ENCODE measurements at places on chromosomes 1 and 21.

- DNase-seq: no peak
These were observed 1569.0 kb upstream of the B3GALT2 start for GRCh38 chr1:194755241-194755994.

- DNase-seq: no peak
These were observed 125.1 kb downstream of the NEK7 start for GRCh38 chr1:198281911-198282310.

- DNase-seq: peak; percentile 24
These were observed 43.4 kb downstream of the RALGPS2 start for GRCh38 chr1:178768423-178768822.

DNA sequence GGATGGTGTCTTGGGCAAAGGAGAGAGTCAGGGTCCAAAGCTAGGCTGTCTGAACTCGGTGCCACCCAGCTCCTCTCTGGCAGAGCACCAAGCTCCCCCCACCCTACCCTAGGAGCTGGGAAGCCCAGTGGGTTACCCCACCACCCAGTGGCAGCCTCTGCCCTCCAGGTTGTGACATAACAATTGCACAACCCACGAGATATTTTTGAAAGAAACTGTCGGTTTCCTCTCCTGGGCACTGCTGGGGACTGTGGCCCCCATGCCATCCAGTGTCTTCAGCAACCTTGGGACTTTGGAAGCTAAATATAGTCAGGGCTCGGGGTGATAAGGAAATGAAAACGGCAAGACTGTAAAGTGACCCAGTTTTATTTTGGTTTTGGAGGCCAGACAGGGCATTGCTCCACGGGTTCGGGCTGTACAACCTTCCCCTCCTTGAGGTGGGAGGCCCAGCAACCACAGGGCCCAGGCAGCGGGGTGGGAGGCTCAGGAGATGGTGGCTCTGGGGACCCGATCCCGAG lies 1.4 kb downstream of the CITED4 start:
- no peak for DNase-seq

DNA sequence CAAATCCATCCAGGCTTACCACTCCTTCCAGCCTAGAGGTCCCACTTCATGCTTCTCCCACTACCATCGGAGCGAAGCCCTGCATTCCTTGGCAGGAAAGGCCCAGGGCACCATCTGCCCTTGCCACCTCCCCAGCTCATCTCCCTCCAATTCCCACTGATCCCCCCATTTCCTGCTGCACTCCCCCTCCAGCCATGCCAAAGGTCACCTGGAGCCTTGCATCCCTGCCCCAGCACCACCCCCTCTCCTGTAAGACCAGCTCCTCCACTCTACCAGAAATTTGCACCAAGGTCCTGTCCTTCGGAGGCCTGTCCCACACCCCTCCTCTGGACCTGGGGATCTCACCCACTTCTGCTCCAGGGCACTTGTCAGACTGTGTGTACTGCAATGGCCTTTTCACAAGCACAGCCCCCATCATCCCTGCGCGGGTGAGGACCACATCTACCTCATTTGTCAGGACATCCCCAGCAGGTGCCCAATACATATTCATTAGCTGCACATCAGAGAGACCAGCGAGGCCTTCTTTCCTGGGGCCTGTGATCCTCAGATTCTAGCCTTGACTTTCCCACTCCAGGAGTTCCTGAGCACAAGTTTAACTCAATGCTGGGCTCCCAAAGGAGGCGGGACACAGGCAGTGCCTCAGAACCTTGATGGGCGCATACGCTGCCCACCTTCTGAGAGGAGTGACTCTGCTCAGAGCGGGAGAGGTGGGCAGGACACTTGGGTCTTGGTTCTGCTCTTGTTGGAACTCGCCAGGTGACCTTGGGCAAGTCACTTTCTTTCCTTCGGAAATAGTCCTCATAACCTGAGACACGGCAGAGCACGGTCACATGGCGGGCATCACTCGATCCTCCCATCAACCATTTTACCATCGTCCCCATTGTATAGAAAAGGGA lies 49.9 kb upstream of the EDN2 start:
- no peak for DNase-seq

DNA sequence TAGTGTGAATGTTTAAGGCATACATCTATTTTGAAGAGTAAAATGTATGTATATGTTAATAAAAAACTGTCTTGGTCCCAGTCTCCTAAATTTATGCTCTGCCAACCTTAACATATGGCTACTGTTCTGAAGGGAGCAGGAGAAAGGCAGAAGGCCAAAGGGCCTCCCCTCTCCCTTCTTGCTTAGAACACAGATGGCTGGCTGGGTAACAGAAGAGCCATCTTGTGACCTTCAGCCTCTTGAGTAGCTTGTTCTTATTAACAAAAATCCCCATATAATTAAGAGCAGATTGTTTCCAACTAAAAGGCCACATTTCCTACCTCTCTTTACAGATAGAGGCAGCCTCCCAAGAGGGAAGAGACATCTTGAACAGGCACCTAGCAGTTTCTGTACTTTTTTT lies 36.1 kb downstream of the EPB41 start:
- DNase-seq: no peak

DNA sequence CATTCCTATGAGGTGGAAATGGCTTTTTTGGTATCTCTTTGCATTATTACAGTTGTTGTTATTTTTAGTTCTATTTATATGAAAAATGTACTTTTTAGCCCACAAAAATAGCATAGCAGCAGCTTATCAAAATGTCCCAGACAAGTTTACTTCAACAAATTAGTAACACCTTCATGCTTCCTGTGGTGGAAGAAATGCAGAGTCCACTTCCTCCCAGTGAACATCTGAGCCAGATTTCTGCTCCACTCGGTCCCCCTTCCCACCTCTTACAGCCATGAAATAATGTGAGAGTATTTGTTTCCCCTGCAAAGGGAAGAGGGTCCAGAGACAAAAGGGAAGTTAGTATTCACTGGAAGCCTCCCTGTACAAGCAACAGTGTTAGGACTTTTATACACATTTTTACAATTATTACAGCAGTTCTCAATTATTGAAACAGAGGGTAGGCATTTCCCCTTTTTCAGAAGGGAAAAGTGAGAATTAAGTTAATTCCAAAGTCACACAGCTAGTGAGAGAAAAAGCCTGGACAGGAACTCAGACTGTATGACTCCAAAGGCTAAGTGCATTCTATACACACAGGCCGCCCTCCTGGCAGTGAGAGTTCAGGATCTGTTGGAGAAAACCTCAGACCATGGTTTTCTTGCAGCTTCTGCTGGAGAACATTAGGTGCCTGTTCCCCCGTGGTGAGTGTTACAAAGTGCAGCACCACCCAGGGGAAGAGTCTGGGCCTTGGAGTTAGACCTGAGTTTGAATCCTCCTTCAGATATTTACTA lies 126.5 kb downstream of the PBX1 start:
- no peak for DNase-seq

DNA sequence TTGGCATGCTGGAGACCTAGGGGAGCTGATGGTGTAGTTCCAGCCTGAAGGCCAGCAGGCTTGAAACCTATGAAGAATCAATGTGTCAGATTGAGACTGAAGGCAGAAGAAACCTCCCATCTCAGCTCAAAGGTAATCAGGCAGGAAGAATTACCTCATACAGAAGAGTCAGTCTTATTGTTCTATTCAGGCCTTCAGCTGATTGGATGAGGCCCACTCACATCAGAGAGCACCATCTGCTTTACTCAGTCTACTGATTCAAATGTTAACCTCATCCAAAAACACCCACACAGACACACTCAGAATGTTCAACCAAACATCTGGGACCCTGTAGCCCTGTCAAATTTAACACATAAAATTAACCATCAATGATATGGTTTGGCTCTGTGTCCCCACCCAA lies 13.7 kb upstream of the CCN1 start:
- DNase-seq: no peak

DNA sequence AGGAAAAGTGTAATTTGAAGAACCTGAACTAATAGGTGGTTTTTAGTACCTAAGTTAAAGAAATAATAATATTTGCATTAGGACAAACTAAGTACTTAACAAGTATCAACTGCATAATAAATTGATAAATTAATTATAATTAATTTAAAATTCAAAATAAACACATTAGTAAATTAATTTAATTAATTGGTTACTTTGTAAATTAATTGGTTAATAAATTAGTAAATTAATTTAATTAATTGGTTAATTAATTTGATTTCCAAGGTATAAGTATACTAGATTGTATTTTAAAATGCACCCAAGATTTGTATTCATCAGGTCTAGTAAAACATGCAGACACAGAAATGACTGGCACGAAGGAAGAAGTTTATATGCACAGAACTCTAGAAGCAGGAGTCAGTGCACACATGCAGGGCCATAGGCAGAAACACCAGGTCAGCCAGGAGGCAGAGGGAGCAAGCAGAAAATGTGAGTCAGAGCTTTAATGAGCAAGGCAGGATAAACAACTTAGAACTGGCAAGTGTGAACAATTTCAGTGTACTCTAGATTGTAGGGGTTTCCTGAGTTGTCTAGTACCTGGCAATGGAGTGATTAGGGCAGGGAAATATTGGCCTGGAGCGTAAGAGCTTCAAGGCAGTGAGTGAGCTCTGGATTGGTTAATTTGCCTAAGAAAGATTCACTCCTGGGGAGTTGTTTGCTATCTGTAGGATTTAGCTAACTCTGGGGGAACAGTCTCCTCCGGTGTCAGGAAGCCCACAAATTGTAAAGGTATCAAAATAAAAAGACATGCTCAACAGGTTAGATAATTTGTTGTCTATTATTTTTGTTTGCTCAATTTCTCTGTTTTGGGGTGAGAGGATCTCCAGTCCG lies 665.7 kb downstream of the MRPL39 start:
- DNase-seq: no peak

- DNase-seq: no peak
These were observed 15.7 kb downstream of the IER5 start for GRCh38 chr1:181104042-181104789.

GRCh38 chr1:194295685-194296084 lies 1109.3 kb upstream of the B3GALT2 start:
- DNase-seq: peak; percentile 65

DNA sequence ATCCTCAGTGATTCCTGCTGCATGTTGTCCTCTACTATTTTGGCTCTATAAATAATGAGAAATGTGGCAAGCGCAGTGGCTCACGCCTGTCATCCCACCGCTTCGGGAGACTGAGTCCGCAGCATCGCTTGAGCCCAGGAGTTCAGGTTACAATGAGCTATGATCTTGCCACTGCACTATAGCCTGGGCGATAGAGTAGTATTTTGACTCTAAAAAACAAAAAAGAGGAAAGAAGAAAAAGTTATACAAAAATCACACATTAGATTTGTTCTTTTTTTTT lies 756 bp upstream of the SLC25A44 start:
- DNase-seq: no peak

GRCh38 chr1:18907021-18907916 lies 4.9 kb upstream of the ALDH4A1 start:
- peak; percentile 72 for DNase-seq

- no peak for DNase-seq
These were observed 62.1 kb downstream of the PIK3R3 start for GRCh38 chr1:46070164-46070814.

- DNase-seq: peak; percentile 51
These were observed 3.6 kb upstream of the ZBTB7B start for GRCh38 chr1:154998818-154999570.

DNA sequence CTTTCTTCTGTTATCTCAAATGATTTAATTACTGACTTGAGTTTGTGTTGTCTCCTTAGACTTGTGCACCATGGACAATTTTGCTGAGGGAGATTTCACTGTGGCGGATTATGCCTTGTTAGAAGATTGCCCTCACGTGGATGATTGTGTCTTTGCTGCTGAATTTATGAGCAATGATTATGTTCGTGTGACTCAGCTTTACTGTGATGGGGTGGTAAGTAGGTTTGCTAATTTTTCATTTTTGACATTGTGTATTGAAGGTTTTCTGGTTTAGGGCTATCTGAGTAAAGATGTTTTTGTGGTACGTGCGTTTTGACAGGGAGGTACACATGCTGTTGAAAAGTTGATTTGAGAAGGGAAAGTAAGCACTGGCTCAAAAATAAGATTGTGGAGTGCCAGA lies 14.1 kb downstream of the TTC3 start:
- no peak for DNase-seq

GRCh38 chr1:10796029-10796944 lies at the start of gene CASZ1:
Gene CASZ1, minus strand, starts transcription at chr1:10796646. Its CDS starts 102,757 bp downstream, at chr1:10693889.
- DNase-seq: no peak

DNA sequence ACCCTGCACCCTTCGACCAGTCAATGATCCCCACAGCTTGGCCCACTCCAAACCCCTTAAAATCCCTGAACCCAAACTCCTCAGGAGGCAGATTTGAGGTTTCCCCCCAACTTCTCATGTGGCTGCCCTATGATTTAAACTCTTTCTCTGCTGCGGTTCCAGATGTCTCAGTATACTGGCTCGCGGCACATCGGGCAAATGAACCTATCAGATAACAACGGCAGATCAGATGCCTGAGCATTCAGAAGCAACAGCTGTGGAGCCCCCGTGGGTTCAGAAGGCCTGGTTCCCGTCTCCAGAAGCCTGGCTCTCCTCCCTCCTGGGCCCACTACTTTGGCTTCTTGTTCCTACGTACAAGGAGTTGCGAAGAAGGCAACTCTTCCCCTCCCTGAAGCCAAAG lies 43.3 kb upstream of the H6PD start:
- no peak for DNase-seq

GRCh38 chr1:6998267-6998666 lies 213.0 kb downstream of the CAMTA1 start:
- no peak for DNase-seq

GRCh38 chr1:214416417-214416816 lies 135.0 kb downstream of the PTPN14 start:
- no peak for DNase-seq

GRCh38 chr1:193083365-193084088 lies 21.7 kb downstream of the GLRX2 start:
- no peak for DNase-seq

DNA sequence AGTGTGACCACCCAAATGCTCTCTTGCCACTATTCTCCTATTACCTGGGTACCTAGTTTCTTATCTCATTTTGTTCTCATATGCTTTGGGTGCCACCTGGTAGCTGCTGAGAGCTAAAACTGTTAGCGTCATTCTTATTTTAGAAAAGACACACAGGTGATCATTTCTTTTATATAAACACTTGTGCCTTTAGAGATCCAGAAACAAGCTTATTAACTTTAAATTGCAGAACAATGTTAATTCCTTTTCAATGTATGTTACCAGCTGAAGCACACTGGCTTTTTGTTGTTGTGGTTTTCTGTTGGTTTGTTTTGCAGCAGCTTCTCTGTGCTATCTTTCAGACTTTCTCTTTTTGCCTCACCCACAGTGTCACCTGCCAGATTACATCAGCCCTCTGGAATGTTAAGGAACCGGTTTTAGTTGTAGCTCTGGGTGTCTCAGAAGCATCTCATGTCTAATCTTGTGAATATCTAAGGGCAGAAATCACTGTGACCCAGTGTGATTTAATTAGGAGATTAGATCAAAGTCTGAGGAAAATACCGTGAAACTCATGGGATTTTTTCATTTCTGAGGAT lies 43.4 kb upstream of the SLC19A2 start:
- DNase-seq: no peak

DNA sequence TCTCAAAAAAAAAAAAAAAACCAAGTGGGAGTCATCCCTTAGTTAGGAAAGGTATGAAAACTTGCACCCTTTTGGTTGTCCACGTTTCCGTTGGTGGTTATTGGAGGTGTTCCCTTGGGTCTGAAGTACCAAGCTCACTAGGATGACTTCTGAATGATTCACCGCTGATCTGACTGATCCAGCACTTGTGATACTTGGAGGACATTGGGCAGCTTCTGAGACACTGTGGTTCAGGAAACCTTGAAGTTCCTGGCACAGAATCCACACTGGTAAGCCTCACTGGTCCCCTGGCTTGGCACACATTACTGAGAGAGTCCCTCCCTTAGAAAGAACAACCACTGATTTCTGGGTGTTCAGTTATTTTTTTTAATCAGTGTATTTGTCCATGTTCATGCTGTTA lies 91.9 kb downstream of the RYR2 start:
- DNase-seq: no peak

GRCh38 chr1:197144570-197145325 lies 1.7 kb downstream of the ASPM start:
- no peak for DNase-seq

All from central memory CD4-positive, alpha-beta T cell (primary cell).